A549 (cell line): ENCODE measurements at places on chromosomes 7 and 10.

DNA sequence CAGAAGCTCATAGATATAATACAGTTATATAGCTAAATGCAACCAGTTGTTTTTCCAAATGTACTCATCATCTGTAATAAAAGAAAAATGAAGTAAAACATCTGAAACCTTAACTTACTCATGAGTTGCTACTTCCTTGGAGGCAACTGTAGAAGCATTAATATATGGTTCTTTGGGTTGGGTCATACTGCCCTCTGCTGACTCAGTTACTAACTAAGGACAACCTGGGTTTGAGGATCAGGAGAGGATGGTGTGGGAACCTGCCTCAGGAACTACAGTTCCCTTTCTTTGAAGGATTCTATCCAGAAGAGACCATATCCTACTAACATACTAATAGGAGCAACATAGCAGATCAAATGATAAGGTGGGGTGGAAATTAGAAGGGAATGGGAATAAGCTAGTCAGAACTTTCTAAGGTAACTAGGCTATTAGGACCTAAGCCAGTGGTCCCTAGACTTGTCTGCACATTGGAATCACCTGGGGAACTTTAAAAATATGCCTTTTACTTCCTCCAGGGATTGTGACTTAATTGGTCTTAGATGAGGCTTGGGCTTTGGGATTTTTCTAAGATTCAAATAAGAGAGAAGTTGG is 20.7 kb downstream of the COX15 start:
- DNase-seq = peak; percentile 57

DNA sequence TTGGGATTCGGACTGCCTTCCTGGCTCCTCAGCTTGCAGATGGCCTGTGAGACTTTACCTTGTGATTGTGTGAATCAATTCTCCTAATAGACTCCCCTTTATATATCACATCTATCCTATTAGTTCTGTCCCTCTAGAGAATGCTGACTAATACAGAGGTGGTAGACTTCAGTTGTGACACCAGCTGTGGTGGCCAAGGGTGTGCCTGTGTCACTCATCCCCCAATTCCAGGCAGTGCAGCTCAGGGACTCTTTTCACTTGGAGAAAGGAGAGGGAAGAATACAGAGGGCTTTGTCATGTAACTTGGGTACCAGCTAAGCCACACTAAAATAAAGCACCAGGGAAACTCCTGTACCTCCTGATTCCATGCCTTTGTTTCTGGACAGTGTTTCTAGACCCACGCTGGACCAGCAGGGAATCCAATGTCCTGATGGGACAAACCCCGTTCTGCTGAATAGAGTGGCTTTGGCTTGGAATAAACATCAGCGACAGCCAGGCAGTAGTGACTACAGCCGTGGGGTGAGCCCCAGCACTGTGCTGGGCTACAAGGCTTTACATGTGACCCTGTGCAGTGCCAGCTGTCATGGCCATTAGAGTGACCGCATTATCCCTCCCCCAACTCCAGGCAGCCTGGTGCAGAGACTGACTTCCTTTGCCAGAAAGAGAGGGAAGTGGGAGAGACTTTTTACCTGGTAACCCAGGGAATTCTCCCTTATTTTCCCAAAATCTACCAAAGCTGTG is 233.6 kb downstream of the ANK3 start:
- DNase-seq = no peak

GRCh38 chr7:131106681-131107336 is 220.9 kb upstream of the MKLN1 start:
- no peak for DNase-seq

- DNase-seq = no peak
Measured at GRCh38 chr7:19919261-19920095, 146.1 kb upstream of the TMEM196 start.

GRCh38 chr7:27260211-27260610 is 17.6 kb downstream of the EVX1 start:
- DNase-seq = no peak

GRCh38 chr10:102781921-102782557 is 38.3 kb downstream of the WBP1L start:
- DNase-seq = no peak

DNA sequence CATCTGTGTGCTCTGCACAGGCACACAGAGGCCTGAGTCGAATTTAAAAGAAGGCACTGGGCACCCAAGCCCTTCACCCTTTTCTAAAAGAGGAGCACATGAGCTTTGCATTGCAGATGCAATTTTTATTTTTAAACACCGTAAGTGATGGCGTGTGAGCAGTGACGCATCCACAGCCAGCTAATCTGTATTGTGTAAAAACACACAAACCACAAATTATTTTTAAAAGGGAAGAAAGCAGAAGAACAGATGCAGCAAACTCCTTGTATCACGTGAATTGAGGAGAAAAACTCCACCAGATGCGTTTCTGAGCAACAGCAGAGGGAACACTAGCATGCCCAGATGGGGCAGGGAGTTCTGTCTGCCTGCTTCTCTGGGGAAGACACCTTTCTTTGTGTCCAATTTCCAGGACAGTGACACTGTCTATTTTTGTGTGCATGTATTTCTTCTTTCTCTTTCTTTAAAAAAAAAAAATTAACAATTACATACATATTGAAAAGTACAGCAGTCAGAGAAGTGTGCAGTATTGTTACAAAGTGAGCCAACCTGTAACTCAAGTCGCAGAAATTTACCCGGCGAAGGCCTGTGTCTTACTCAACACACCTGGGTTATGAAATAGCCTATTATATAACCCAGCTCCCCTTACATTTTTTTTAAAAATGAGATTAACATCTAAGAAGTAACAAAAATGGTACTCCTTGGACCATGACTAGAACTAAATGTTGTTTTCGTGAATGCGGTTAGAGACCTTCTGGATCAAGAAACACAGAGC is 39.2 kb downstream of the EEPD1 start:
- no peak for DNase-seq
